Bladder microvascular endothelial cell (primary cell): ENCODE measurements at places on chromosomes 7 and 10. TPM values are rescaled to one million over a fixed set of nuclear protein-coding genes. Genes with fewer than 3 reads are reported as not detected.

The FAM25A gene
- total RNA-seq = not detected in 2 replicates

The AP4M1 gene
- total RNA-seq = 16.4 and 19.5 TPM in 2 replicates

The CTTNBP2 gene
- not detected in 2 replicates for total RNA-seq

The ADAM12 gene
- total RNA-seq = 0.16 and 0.63 TPM in 2 replicates
